ENCODE measurements at places on chromosomes 5 and 9.

GRCh38 chr9:18233776-18234445 lies 240.0 kb upstream of the ADAMTSL1 start:
- DNase-seq: no peak

GRCh38 chr9:129068990-129069861 lies 11.7 kb upstream of the DOLPP1 start:
- DNase-seq: no peak

GRCh38 chr5:80964919-80965318 lies 4.8 kb downstream of the RASGRF2 start:
- DNase-seq: no peak

GRCh38 chr5:92561411-92561959 lies 1019.5 kb downstream of the NR2F1-AS1 start:
- DNase-seq: no peak

GRCh38 chr5:179526978-179527377 lies 23.4 kb upstream of the RUFY1 start:
- no peak for DNase-seq

DNA sequence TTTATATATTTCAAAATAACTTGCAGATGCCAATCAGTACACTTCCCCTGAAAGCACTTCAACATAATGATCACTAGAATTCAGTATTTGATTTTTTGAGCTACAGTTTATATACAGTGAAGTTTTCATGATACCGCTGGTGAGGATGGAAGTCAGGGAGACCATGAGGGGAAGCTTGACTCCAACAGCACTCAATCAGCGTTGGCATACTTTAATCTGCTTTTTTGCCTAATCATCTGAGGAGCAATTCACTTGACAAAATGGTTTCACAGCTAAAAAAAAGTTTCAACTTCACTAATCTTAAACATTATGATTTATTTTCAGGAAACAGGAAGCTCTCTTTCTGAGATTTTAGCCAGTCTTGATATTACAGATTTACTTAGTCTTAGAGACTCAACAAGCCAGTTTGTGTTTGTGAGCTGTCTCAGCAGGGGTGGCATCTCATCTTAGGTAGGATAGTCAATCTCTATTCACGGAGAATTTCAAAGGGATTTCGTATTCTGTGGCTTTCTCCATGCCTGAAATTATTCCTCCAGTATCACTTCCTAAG lies 111.4 kb upstream of the ARRDC3 start:
- DNase-seq: no peak

DNA sequence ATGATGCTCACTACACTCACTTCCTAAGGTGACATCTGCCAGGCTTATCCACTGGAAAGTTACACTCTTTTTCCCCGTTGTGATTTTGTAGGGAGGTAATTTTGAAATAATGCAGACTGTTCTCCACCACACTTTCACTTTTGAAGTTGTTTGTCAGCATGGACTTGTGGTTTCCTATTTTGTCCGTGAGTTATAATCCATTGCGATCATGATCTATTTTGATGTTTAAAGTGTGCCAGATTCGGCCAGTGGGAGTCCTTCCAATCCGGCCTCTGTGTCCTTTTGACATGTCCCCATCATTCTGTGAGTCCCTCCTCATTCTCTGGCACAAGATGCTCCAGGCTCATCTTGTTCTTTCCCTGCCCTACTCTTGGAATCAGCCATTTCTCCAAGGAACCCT lies 211.3 kb upstream of the KLF4 start:
- DNase-seq: no peak

DNA sequence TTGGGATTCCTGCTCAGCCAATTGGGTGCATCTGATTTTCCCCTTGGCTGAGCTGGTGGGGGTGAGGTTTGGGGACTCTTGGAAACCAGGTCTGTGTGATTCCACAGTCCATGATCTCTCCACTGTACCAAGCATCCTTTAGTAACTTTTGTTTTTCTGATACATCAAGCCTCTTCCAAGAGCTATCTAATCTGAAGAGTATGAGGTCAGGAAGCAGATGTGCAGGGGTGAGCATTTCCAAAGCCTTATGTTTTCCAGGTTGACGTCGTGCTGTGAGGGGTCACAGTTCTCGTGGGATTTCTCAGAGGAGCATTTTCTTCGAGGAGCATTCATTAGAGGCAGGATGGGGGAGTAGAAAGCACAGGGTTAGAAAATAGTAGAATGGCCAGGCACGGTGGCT lies 95.3 kb downstream of the KLF4 start:
- no peak for DNase-seq

GRCh38 chr5:132203464-132203818 lies 24.2 kb downstream of the P4HA2 start:
- DNase-seq: no peak

DNA sequence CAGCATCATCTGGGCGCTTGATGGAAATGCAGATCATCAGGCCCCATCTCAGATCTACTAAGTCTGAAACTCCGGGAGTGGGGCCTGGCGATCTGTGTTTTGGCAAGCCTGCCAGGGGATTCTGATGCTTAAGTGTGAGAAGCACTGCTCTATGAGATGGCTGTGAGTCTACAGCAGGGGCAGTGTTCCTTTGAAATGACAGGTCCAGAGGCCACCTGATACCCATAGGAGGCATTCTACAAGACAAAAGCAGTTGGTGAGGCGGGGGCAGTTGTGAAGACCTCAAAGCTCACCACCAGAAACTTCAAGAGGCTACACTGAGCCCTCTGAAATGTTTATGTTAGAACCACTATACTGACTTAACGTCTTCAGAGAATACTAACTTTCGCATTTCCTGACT lies 86.9 kb upstream of the SPATA31D4 start:
- DNase-seq: no peak

GRCh38 chr5:111865356-111865755 lies 108.4 kb upstream of the NREP start:
- no peak for DNase-seq

DNA sequence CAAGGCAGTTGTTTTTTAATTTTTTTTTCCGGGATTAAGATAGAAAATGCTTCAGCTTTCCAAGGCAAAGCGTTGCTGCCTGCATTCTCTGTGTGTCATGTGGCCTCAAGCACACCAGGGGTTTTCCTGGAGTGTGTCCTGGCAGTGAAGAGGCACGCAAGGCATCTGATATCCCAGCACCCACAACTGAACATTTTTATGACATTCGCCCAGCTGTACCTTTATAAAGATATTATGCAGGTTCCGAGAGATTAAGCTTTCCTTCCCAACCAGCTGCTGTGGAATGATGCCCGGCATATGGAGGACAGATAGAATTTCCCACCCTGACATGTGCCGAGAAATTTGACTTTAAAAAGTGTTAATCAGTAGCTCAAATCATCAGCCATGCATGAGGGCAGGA lies 205.6 kb downstream of the GADD45G start:
- DNase-seq: no peak

- DNase-seq: no peak
Measured at GRCh38 chr5:179753971-179754370, 21.3 kb downstream of the MAML1 start.

DNA sequence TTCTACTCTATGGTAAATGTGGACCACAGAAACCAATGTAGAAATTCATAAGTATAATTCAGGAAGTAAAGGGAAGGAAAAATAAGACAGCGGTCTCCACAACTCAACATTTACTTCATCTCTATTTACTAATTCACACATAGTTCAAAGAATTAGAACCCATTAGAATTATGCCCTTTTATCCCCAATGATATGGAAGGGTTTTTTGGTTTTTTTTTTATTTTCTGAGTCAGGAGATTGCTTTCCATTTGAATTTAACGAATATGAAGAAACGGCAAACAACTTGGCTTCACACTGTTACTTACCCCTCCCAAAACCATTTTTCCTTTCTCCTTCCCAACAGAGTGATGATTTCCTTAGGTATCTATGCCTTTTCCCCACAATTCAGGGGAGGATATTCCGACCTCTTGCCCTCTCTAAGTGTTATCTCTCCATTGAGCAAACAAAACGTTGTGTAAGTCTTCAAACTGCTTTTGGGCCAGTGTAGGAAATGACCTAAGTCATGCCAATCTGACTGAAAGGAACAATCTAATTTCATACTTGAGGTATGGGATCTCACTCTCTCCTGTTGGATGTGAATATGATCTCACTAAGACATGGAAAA lies 72.0 kb downstream of the CETN3 start:
- no peak for DNase-seq

DNA sequence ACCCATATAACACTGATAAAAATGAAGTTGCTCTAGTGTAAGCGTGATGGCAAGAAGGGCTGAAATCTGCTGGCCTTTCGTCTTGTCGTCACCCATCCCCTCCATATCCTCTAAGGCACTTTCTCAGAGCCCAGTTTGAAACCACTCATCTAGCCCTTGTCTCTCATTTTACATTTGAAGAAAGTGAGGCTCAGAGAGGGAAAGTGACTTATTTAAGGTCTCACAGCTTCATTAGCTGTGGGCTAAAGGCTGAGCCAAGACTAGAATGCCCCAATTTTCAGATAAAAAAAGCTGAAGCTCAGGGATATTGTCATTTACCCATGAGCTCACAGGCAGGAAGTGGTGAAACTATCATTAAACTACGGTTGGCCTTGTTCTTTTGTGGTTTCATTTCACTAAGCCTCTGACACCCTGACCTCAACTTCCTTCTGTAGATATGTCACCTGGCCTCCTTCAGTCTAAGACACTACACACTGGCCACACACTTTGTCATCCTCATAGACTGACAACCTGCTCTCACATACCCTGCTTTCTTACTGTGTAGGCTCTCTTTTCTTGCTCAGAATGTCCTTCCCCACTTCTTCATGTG lies 176.7 kb upstream of the DMAC1 start:
- no peak for DNase-seq

Data from AG09319 (cell line).